ENCODE measurements at places on chromosomes 6 and 20.
A peak's percentile ranks its signal among the peaks of the same experiment; 100 is the strongest.

GRCh38 chr6:166435574-166435973 lies 52.8 kb upstream of the MPC1 start:
- DNase-seq, result no peak

DNA sequence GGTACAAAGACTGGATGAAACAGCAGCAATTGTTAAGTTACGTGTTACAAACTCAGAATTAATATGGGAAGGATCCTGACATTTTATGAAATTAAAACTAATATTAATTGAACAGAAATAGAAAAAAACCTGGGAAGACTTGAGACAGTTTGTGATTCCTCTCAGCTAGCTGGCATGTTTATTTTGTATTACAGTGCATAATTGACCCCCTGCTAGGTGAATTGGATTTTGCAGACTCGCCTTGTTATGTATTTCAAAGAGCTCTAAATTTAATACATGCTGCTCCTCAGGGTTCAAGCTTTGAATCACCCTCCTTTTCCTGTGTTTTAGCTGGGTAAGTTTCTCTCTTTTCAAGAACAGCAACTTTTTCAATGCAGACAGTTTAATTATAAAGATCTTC lies 339.4 kb downstream of the PLCB1 start:
- DNase-seq, result no peak

DNA sequence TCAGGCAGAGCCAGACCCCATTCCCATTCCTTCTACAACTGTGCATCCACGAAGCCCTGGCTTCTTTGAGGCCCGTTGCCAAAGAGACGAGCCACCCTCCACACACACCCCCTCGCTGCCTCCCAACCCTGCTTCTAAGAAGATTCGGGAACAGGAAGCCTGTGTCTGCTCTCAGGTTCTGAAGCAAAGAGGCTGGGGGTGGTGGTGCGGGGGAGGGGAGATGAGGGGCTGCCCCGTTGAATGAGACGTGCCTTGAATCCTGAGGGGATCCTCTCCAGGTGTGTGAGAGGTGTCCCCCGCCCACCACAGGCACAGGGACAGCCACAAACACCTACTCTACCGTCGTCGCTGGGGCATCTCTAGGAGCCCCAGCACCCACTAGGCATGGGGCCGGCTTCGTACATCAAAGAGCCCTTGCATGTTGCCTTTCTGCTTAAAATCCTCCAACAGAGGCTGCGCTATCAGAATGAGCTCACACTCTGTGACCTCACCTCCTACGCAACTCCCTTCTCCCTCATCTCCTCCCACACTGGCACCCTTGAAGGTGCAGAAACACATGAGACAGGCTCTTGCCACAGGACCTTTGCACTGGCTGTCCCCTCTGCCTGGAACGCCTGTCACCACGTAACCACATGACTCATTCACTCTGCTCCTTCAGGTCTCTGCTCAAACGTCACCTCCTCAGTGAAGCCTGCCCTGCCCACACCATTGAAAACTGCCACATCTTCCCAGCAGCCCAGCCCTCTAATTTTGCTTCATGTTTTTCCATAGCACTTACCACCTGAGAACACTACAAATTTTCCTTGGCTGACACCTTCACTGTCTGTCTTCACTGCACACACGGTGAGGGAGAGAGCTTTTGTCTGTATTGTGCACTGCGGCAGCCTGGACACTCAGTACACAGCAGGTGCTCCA lies 58.5 kb downstream of the PREX1 start:
- no peak for DNase-seq

- DNase-seq, result no peak
These were observed 508.9 kb upstream of the JAG1 start for GRCh38 chr20:11182720-11183119.

DNA sequence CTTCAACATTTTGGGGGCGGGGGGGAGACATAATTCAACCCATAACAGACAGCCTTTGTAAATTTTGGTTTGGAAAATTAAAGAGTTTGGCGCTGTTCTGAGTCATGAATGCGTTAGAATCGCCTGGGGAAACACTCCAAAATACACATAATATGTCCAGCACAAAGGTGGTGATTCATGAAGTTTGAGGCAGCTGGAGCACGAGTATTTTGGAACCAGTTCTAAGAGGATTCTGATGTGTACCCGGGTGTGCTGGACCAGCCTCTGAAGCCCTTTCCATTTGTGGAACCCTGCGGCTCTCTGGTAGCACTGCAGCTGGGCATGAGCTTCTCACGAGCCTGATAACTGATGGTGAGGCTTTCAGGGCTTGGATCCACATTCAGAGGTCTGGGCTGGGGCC lies 4.7 kb downstream of the GMPR start:
- DNase-seq, result no peak

DNA sequence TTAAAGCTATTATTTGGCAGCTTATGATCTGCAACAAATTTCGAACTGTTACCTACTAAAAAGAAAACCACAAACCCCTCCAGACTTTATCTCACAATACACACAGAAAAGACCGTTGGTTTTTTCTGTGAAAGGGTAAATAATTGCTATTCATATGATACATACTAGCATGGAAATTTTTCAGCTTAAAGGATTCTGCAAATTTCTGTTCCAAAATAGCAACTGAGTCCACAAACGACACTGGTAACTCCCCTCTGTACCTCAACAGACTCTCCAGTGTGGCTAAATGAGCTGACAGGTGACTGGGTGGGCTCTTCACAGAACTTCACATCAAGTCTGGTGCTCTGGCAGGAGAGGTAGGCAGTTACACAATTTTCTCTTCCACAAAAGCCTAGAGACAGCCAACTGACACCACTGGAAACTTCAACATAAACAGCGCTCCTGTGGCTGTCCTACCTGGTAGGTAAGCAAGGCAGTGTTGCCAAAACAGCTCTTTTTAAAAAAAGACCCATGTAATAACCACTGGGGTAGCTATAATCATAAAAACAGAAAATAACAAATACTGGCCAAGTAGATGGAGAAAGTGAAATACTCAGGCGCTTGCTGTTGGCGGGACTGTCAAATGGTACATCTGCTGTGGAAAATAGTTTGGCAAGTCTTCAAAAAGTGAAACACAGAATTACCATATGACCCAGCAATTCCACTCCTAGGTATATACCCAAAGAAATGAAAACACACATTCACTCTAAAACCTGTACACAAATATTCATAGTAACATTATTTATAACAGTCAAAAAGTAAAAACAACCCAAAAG lies 37.8 kb downstream of the ELOVL5 start:
- DNase-seq, result peak; percentile 48

DNA sequence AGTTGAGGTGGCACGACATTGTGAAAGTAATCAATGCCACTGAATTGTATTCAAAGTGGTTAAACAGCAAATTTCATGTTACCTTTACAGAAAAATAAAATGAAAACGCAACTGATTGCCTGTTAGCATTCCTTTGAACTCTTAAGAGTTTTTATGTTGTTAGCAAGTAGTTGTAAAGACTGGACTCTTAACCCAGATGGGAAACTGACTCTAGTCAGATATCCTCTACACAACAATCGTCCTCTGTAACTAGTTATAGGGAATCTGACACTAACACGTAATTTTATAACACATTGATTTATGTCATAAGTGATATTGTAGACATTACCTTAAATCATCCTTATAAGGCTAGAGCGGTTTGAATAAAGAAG lies 3.0 kb upstream of the FBXO9 start:
- DNase-seq, result no peak

DNA sequence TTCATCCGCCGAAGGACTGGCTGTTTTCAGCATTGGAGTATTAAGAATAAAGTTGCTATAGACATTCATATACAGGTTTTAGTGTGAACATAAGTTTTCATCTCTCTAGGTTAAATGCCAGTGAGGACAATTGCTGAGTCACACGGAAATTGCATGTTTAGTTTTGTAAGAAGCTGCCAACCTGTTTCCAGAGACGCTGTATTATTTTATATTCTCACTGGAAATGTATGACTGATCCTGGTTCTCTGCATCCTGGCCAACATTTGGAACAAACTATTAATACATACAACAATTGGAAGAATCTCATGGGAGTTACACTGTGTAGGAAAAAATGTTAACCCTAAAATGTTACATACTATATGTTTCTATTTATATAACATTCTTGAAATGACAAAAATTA lies 16.7 kb upstream of the TGM6 start:
- DNase-seq, result no peak

GRCh38 chr6:90413867-90414266 lies 117.2 kb upstream of the BACH2 start:
- DNase-seq, result peak; percentile 87

GRCh38 chr6:134882426-134883038 lies 67.4 kb downstream of the ALDH8A1 start:
- DNase-seq, result peak; percentile 65

- no peak for DNase-seq
These were observed 105.0 kb upstream of the QKI start for GRCh38 chr6:163309491-163310026.

- DNase-seq, result no peak
These were observed 88.8 kb downstream of the THEMIS start for GRCh38 chr6:127811900-127812570.

DNA sequence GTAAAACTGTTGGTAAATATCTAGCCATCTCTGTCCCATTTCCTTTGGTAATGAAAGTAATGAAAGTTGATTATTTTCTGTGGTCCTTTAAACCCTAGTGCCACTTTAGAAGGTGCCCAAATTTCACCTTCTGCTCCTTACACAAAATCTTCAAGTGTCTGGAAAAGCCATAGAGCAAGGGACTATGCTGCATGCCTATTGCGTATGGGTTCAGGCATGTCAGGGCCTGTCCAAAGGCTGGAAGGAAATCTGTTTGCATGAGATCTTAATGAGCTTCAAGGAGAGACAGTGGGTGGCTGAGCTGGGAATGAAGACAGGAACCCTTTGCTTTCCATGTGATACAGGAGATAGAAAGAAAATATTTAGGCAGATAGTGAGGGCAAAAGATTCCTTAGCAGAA lies 66.6 kb upstream of the CCN6 start:
- DNase-seq, result no peak

- no peak for DNase-seq
These were observed 127.2 kb downstream of the ARID1B start for GRCh38 chr6:156904176-156904967.

DNA sequence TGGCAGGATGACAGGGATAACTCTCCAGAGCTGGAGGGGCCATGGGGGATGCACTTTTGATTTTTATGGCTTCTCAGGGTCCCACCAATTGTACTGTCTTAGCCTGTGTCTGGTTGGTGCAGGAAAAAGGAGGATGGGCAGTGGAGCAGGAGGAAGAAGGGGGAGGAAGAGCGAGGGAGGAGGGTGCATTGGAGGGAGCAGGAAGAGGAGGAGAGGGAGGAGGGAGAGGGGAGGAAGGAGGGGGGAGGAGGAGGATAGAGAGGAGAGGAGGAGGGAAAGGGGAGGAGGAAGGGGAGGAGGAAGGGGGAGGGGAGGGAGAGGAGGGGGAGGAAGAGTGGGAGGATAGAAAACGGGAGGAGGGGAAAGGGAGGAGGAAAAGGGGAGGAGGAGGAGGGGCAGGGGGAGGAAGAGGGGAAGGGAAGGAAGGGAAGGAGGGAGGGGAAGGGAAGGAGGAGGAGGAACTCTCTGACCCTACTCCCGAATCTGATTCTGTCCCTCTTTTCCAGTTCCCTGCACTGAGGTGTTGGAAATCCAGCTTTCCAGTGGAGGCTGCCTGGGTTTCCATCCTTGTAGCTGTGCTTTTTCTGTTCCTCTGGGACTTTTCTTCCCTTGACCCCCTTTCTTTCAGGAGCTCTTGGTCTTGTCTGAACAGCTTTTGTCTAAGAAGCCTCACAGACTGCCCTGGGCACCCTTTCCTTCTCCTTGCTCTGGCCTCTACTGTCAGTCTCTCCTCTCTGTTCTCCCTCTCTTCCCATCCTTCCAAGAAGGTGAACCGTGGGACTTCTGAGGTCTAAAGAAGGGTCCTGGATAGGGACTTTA lies 149.4 kb downstream of the DHX35 start:
- DNase-seq, result no peak

DNA sequence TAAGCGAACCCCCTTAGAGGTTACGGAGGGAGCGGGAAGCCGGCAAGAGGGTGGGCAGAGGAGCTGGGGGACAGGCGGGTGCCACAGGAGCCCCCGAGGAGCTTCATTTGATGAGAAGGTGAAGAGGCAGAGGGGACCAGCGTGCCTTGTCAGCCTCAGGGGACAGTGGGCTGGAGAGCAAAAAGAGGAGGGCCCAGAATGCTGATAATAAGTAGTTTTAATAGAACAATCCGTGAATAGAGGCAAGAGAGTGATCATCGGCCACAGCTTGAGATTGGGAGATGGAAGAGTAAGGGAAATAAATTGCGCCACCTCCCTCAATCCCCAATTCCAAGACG lies 1.3 kb downstream of the COL19A1 start:
- no peak for DNase-seq

All from OCI-LY7 (cell line).